ENCODE measurements at places on chromosomes 5 and 9. TPM values are rescaled to one million over a fixed set of nuclear protein-coding genes. Genes with fewer than 3 reads are reported as not detected.

The MEF2C gene
- 14.1 TPM for total RNA-seq

The MCCC2 gene
- total RNA-seq, result 29.4 TPM

The EIF4EBP3 gene
- total RNA-seq, result 1.5 TPM

The DNAI1 gene
- 0.58 TPM for total RNA-seq

The LCN15 gene
- total RNA-seq, result not detected

The RLN2 gene
- not detected for total RNA-seq

The TRIM52 gene
- total RNA-seq, result 12.5 TPM

The PCDHA1 gene
- total RNA-seq, result not detected

The TICAM2 gene
- total RNA-seq, result 11.8 TPM
